Stimulated activated CD4-positive, alpha-beta T cell treated with anti-CD3 and anti-CD28 coated beads, Interleukin-1b, Interleukin-23, amount 100 ng/mL, for 4 hours (primary cell): ENCODE measurements at places on chromosomes 13 and 19.

DNA sequence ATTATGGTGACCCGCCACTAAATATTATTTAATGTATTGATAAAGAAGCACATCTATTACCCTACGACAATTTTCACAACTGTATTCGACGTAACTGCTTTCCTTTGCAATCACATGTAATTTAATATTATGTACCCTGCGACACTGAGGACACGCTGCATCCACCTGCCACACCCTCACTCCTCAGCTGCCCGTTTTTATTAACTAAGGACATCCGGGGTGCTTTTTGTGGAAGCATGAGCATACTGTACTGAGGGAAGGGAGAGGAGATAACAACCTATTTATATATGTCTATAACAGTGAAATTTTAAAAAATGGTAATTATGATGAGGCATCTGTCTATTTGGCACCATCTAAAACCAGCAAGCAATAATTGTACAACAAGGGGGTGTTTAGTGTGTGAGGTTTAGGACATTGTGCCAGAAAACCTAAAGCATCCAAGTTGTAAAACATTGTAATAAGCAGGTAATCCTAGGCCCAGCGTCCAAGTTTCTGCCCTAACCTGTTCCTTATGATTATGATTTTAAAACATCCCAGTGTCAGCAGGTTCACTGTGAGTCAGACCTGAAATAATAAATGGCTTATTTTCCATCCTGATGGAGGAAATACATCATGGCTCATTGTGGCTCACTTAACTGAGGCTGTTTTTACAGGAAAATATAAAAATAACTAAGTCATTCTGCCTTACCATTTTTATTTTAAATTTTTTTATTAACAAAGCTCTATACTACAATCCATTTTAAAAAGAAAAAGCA, 56.3 kb downstream of the FOXO1 start:
- no peak for DNase-seq

- no peak for DNase-seq
Measured at GRCh38 chr13:74229242-74229641, 95.0 kb upstream of the KLF12 start.

DNA sequence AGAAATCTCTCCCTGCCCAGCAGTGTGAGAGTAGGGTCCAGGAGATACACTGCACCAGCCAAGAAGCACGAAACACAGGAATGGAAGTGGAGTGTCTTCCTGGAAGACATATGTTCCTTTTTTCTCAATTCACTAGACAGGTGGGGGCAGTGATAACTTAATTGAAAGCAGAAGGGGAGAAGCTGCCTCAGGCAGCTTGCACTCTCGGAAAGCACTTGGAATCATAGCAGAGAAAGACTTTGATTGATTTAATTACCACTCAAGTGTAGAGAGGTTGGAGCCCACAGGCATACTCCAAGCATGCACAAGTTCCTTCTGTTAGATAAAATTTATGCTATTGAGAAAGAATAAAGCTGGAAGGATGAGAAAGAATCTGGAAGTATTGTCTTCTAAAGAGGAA, 249.4 kb downstream of the SLITRK6 start:
- DNase-seq, result no peak

GRCh38 chr13:40648040-40648439, 18.4 kb downstream of the FOXO1 start:
- DNase-seq, result no peak

DNA sequence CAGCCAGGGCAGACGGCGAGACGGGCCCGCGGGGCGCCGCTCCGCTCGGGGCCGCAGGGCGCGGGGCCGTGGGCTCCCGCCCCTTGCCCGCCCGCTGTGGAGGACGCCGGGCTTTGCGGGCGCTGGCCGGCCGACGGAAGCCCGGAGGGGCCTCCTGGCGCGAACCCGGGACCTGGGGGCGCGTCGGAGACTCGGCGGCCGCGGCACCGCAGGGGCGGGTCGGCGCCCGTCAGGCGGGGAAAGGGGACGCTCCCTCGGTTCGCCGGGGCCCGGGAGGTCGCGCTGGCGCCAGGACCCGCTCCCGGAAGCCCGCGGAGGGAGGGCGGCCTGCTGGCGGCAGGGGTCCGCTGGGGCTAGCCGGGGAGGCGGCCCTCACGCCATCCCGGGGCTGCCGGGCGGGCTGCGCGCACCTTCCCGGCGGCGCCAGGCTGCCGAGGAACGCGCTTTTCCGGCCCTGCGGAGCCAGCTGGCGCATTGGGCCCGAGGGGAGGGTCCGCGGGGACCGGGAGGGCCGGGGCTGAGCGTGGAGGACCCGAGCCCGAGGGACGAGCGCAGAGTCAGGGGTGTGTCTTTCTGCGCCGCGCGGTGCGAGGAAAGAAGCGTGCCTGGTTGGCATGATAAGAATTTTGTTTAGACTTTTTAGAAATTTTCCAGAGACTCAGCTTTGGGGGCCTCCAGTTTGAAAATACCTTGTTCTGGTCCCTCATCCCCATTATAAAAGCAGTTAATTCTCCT, 511 bp downstream of the GARRE1 start:
- no peak for DNase-seq

DNA sequence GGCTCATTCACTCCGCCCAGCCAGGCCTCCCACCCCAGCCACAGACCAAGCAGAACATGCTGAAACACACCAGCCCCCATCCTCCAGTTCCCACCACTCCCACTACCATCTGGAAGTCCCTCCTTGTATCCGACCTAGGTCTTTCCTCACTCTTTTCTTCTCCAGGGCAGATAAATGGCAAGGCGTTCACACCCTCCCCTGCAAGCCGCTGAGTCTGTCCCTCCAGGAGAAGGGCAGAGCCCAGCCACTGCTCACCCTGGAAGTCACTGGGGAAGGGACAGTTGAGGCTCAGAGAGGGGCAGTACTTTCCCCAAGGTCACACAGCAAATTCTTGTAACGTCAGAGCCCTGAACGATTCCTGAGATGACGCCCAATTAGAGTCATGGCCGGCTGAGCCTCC, 45.5 kb upstream of the NFIC start:
- DNase-seq, result no peak

DNA sequence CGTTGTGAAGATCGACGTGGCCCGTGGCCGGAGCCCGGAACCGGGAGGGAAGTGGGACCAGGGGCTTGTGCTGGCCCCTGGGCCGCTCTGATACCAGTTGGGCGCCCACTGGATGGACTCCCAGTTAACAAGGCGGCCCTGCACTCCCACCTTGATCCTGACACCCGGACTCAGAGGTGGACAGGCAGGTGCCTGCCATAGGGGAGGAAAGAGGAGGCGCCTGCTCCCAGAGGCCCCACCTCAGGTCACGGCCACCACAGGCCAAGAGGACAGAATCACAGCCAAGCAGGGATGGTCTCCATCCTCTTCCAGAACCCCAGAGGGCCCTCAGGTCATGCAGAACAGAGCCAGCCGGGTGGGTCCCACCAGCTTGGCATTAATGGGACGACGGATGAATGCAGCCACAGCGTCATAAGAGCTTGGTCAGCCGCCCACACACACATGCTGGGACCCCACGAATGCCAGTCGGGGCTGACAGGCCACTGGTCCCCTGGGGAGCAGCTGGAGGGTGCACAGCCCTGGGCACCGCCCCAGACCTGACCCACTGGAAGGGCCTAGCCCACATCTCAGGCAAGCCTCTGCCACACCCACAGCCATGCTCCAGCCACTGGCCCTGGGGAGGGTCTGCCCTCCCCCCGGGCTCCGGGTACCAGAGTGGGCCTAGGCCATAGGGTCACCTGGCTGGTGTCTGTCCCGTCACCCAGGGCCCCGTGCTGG, 9.6 kb upstream of the KLF16 start:
- DNase-seq, result no peak

DNA sequence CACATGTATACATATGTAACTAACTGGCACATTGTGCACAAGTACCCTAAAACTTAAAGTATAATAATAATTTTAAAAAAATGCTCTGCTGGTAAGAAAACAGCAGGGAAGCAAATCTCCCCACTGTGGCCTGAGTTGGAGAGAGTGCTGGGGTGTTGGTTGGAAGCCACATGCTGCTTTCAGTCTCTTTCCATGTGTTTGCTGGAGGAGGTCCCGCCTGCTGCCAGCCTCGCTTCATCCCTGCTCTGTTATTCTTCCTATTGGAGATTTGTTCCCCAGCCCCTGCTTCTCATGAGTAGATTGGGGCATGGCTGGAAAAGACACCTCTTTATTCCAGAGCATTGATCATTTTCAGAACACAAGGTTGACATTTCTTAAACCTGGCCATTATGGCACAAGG, 230.5 kb downstream of the FGF9 start:
- DNase-seq, result no peak

GRCh38 chr13:79909644-79910043, 428.7 kb downstream of the NDFIP2 start:
- no peak for DNase-seq

GRCh38 chr13:31227870-31228269, 28.1 kb downstream of the B3GLCT start:
- DNase-seq, result no peak

DNA sequence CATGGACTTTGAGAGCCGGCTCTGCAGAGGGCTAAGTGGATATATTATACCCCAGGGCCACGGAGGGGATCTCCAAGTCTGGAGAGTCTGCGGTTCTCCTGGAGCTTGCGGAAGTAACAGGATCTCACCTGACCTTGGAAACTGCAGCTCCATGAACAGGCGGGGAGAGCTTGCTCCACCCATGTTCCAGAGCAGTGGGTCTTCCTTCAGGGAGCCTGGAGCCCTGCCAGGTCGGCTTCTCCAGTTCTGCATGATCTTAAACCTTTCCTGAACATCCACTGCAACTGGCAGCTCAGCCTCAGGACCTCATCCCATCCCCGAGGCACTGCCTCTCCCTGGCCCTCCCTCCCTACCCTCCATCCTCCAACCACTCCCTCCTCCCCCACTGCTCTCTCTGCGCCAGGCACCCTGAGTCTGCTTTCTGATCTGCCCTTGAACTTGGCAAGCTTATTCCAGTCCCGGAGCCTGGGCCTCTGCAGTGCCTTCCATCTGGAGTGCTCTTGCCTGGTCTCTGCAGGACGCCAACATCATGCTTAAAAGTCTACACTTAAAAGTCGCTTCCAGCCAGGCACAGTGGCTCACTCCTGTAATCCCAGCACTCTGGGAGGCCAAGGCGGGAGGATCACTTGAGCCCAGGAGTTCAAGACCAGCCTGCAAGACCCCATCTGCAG, 13.2 kb downstream of the ATCAY start:
- no peak for DNase-seq
